ENCODE measurements at places on chromosomes 4 and X.

DNA sequence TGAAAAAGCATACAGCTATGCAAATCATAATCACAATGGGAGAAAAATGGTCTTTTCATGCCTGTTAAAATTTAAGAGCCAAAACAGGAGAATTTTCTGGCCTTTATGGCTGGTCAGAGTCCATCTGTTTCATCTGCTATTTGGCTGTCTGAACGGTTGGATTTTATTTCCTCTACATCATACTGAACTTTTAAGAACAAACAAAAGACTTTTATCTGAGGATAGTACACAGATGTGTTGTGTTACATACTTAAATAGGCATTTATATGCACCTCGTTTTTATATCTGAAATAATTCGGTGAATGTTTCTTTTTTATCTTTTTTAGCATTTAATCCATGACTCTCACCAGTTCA, 18.0 kb upstream of the WWC2 start:
- no peak for DNase-seq

- no peak for DNase-seq
Observed at GRCh38 chr4:122588453-122589238, 32.2 kb downstream of the IL21 start.

- DNase-seq: no peak
Observed at GRCh38 chr4:184612074-184612473, 37.2 kb downstream of the CASP3 start.

GRCh38 chrX:154401918-154402621, 3.9 kb downstream of the RPL10 start:
- no peak for DNase-seq

- DNase-seq: no peak
Observed at GRCh38 chrX:41890026-41890423, 33.3 kb downstream of the CASK start.

DNA sequence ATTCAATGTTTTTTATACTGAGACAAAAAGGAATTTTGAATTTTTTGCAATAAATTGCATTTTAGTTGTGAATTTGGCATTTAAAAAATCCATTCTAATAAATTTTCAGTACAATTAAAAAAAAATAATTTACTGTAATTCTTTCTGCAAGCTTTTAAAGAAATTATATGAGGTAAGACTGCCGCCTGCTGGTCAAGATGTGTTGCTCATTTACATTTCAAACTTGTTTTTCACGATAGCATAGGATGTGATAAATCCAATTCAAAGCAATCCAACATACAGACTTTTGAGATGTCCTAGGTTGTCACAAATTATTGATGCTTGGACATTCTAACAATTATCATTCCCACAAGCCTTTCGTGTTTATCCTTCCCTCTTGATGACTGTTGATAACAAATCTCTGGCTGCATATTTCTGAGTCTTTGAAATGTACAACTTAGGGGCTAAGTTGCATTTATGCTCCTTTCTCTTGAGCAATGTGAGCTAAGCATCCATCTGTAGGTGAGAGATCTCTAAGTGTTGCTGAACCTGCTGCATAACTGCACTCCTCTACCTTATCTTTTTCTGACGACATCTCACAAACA, 21.7 kb upstream of the MFAP3L start:
- DNase-seq: peak; percentile 51

GRCh38 chr4:152448038-152448707, 87.7 kb downstream of the FBXW7 start:
- no peak for DNase-seq

- peak; percentile 48 for DNase-seq
Observed at GRCh38 chrX:1581132-1581531, 10.3 kb upstream of the AKAP17A start.

- no peak for DNase-seq
Observed at GRCh38 chr4:66750273-66750672, 795.0 kb downstream of the CENPC start.

GRCh38 chrX:72117636-72118210, 14.0 kb downstream of the RTL5 start:
- DNase-seq: no peak

DNA sequence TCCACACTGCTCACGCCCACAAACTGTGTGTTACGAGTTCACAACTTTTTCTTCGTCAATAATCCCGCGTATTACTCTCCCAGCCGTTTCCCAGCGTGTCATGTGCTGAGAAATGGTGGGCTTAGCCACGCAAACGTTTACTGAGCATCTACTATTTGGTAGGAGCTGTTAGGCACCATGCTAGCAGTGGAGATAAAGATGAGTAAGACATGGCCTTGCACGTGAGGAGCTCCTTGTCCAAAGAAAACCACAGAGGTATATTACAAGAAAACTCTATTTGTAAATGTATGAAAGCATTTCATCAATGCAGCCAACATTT, 821 bp upstream of the TMEM128 start:
- no peak for DNase-seq

- no peak for DNase-seq
Observed at GRCh38 chr4:145890689-145891088, 47.9 kb downstream of the ZNF827 start.

- no peak for DNase-seq
Observed at GRCh38 chr4:898869-899555, 33.1 kb downstream of the GAK start.

DNA sequence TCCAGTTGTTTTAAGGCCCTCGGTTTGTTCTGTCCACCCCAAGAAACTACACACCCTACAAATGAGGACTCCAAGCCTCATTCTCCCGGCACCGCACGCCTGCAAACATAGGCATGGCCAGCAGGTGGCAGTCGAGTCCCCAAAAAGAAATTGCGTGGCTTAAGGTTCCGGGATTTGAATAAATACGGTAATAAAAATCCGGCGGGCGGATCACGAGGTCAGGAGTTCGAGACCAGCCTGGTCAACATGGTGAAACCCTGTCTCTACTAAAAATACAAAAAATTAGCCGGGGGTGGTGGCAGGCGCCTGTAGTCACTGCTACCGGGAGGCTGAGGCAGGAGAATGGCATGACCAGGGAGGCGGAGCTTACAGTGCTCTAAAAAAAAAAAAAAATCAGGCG, 21.8 kb upstream of the CSF2RA start:
- DNase-seq: no peak

Measured in NCI-H524 (cell line).